Body of pancreas (tissue), 4 donors: ENCODE measurements at places on chromosomes 7 and 10.

GRCh38 chr10:103241262-103242011, 4.2 kb upstream of the RPEL1 start:
- DNase-seq, result peak; percentile 77

DNA sequence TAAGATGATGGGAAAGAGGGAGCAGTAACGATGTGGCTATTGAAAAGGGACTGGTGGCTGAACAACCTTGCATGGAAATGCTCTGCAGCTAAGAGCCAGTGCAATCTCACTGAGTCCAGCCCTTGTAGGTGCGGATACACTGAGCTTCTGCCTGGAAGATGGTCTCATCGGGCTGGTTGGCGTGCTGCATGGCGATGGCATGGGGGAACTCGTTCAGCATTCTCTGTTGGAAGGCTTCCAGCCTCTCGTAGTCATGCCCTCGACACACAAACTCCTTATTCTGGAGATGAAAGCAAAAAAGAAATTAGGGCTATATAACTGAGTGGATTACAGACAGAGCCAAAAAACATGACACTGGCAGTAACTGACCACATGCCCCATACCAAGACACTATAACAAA, 197.8 kb upstream of the IMMP2L start:
- no peak for DNase-seq

- no peak for DNase-seq
Measured at GRCh38 chr7:130309986-130310385, 17.0 kb downstream of the CPA4 start.

DNA sequence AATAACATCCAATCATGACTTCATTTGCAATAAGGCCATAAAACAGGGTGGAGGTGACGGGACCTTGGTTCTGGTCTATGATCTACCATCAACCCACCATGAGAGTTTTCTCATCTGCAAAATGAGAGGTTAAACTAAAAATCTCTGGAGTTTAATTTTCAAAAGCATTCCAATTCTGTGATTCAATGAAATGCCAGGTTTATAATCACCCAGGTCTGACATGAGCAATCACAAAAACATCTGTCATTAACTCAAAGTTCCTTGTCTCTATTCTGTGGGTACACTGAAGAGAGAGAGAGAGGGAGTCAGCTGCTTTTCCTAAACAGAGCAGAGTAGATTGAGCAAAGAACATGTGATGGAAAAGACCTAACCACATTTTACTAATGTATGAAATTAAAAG, 75.4 kb downstream of the NUDCD3 start:
- no peak for DNase-seq

DNA sequence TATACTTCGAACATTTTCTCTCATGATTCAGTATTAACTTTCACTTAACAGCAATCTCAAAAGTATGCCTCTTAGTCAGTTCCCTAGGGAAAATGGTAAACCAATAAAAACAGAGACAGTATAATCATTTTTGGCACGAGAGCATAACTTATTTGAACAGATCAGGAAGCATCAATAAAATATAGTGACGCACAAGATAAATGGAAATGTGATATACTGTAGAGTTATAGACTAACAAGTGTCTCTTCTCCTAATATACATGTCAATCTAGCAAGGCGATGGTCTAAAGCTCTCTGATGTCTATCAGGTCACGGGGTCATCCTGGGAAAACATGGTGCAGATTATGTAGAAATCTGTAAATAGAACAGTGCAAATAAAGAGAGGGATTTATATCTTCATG, 131.6 kb downstream of the HGF start:
- DNase-seq, result no peak

DNA sequence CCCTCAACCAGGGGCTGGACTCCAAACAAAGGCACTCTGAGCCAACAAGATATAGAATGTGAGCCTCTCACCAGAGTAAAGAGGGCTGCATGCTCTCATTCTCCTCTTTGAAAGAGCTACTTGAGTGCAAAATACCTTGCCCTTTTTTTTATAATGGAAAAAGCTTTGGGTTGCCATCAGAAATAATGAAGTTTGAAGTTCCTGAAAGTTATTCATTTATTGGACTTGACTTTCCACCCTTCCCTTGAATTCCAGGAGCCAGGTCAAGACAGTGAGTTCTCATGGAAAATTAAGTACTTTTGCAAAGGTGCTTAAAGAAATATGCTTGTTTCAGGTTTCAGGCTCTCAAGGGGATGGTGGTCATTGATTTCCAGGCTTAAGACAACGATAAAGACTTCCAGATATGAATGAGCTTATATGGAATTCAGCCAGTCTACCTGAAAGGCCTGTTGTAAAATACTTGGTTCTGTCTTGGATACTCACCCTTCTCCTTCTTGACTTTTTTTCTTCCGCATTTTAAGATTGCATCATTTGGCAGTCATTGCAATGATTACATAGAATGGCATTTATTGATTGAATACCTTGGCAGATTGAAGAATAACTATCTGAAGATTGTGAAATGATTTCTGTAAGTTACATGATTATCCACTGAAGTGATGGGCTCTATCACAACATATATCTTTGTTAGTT, 696.4 kb downstream of the INHBA start:
- DNase-seq, result no peak

DNA sequence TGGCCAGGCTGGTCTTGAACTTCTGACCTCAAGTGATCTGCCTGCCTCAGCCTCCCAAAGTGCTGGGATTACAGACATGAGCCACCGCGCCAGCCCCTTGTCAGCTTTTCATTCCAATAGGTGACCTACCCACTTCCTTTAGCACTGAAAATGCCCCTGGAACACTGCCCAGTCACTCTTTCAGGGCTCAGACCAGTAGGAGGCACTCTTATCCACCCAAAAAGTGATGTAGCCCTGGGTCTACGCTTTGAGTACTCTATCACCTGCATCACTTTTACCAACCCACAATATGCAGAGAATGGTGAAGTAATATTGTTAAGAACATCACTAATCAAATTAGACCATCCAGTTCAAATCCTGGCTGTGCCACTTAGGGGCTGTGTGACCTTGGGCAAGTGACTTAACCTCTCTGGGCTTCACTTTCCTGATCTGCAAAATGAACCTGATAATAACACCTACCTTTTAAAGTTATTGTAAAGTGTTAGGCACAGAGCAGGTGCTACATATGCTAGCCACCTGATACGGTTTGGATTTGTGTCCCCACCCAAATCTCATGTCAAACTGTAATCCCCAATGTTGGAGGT, 5.2 kb downstream of the CALN1 start:
- no peak for DNase-seq

DNA sequence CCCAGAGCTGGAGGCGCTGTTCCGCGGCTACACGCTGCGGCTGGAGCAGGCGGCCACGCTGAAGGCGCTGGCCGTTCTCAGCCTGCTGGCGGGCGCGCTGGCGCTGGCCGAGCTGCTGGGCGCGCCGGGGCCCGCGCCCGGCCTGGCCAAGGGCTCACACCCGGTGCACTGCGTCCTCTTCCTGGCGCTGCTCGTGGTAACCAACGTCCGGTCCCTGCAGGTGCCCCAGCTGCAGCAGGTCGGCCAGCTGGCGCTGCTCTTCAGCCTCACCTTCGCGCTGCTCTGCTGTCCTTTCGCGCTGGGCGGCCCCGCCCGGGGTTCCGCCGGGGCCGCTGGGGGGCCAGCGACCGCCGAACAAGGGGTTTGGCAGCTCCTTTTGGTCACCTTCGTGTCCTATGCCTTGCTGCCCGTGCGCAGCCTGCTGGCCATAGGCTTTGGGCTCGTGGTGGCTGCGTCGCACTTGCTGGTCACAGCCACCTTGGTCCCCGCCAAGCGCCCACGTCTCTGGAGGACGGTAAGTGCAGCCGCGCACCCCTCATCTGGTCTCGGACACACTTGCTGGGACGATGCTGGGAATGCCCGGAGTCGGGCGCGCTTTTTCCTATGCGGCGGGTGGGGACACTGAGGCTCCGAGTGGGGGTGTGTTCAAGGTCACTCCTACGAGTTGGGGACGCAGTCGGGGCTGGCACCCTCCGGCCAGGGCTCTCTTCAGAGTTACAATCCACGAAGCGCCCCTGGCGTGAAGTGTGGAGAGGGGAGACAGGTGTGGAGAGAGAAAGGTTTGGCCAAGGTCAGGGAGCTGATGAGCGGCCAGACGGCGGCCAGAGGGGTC, 717 bp downstream of the ADCY1 start:
- peak; percentile 22 for DNase-seq

GRCh38 chr10:31001740-31002139, 29.9 kb downstream of the ZNF438 start:
- DNase-seq, result no peak

- no peak for DNase-seq
Measured at GRCh38 chr7:47557694-47558670, 23.9 kb downstream of the TNS3 start.

DNA sequence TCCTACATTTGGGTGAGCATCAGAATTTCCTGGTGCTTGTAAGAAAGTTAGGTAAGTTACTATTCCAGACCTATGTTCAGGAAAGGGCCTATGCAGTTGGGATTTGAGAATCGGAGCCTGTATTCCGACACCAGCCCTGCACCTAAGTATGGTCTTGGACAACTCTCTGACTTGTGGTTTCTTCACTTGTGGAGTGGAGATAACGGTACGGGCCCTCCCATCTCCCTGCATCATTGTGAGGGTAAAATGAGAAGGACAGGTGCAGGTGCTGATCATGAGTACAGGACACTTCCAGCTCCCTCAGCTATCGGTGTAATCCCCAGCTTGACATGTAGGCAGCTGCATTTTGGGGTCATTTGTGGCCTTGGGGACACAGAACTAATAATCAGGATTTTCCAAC, 138.3 kb upstream of the NAMPT start:
- DNase-seq, result no peak

DNA sequence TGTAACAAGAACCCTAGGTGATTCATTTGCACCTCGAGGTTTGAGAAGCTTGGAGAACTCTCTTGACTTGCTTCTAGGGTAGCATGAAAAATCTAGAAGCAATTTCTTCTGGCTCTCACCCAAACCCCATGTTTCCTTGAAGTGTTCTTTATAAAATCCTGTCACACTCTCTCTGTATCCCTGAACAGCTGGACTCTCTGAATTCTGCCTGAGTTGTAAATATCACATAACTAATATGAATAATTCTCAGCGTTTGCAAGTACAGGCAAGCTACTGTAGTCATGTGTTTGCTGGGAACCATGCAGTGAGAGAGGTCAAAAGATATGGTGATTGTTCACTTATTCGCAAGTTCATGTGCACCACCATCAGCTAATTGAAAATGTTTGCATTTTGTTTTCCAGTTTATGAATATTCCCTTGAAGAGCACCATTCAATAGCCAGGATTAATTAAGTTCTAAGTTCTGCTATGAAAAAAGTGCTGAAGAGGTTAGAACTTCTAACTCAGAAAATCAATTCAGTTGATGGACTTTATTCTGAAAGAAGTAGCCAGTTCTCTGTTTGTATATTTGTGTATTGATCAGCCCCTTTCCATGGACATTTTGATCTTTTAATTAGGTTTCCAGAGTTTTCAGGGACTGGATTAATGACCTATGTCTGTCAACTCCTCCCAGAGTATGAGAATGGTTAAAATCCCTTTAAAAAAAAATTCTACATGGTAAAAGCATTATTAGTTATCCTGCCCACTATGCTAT, 243.0 kb downstream of the PLXDC2 start:
- DNase-seq, result no peak

GRCh38 chr10:6423004-6423403, 157.1 kb downstream of the PRKCQ start:
- no peak for DNase-seq

- DNase-seq, result peak; percentile 40
Measured at GRCh38 chr7:42236266-42236975, 588 bp downstream of the GLI3 start.

DNA sequence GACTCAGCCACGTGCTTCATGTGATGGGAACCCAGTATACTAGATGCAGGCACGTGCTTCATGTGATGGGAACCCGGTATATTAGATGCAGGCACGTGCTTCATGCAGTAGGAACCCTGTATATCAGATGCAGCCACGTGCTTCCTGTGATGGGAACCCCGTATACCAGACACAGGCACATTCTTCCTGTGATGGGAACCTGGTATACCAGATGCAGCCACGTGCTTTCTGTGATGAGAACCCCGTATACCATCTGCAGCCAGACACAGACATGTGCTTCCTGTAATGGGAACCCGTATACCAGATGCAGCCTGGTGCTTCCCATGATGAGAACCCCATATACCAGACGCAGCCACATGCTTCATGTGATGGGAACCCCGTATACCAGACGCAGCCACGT, 44.0 kb downstream of the MGMT start:
- no peak for DNase-seq

GRCh38 chr10:47294501-47294900, 5.5 kb upstream of the GDF10 start:
- no peak for DNase-seq

- no peak for DNase-seq
Measured at GRCh38 chr10:63407136-63407662, 58.6 kb downstream of the JMJD1C start.

DNA sequence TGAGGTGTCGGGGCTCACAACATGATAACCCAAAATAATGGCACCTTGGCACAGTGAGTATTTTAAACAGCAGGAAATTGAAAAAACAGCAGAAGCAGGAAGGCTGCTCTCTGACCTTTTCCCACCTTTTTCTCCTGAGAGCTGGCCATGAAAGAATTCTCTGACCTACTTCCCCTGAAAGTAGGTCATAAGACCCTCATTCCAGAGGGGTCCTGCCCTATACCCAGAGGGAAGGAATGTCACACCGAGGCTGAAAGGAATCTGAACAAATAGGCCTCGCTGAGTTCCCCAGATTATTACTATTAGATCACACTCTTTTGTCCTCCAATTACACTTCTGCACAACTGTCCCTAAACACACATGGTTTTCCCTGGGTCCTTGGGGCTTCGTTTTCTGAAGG, 18.8 kb downstream of the CPVL start:
- no peak for DNase-seq

DNA sequence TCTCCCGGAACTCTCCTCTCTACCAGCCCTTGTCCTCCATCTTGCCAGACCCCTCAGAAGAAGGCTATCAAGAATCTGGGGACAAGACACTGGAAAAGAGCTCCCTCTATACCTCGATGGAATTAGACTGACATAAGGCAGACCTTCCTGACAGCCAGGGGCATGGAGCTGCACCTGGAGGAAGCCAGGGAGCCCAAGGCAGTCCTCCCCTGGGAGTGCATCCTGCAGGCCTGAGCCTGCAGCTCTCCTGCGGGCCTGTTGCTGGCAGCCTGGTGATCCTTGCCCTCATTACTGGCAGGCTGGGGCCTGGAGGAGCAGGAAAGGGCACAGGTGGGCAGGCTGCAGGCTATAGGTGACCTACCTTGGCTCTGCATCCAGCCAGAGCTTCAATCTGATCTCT, 323.4 kb downstream of the GRID1 start:
- no peak for DNase-seq

DNA sequence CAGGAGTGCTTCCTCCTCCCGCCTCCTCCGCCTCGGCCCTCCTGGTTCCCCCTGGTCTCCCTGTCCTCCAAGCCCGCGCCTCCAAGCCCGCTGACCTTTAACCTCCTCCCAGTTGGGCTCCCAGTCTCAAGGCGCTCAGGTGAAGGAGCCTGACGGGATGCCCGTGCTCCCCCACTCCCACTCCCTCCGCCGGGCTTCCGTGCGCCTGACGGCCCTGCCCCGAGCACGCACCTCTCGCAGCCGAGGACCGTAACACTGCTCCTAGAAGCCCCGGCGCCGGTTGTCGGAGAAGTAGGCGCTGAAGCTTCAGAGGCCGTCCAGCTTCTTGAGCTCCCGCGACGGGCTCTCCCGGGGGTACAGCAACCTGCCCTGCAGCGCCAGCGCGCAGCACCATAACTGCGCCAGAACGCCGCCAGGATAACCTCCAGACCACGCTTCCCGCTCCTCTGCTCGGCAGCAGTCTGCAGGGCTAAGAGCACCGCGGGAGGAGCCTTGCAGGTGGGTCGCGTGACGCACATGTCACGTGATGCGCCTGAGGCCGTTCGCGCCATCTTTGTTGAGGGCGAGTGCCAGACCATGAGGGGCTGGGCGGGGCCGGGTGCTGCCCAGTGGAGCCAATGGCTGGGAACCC, 71.0 kb upstream of the ZNF479 start:
- DNase-seq, result no peak
